ENCODE measurements at places on chromosomes 13 and 19.

DNA sequence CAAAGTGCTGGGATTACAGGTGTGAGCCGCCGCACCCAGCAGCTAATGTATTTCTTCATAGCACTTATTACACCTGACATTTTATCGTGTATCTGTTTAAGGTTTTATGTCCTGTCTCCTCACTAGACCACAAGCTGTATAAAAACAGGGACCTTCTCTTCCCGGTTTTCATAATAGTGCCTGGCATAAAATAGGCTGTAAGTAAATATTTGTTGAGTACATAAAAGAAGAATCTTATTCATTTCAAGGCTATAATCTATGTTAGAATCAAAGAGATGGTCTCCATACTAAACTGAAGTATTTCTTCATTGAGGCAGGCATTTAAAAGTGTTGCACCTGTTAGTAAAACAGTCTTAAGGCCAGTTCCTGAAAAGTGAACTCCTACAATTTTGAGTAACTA, 194.0 kb downstream of the SHISA2 start:
- no peak for DNase-seq

DNA sequence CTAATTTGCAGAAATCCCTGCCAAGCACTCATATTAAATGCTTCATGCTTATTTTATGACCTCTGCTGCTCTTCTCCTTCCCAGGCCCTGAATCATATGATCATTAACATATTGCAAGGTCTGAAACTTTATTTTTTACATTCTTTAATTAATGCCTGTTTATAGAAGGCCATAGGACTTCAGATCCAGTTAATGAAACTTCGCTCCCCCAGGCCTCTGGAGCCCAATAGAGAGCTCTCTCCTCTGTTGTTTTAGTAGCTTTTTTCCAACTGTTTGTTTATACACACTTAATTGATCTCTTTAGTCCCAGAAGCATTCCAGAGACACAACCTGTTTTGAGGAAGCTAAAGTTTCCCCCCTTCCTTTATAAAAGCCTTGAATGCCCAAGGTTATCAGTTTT, 68.3 kb downstream of the DACH1 start:
- DNase-seq, result no peak

DNA sequence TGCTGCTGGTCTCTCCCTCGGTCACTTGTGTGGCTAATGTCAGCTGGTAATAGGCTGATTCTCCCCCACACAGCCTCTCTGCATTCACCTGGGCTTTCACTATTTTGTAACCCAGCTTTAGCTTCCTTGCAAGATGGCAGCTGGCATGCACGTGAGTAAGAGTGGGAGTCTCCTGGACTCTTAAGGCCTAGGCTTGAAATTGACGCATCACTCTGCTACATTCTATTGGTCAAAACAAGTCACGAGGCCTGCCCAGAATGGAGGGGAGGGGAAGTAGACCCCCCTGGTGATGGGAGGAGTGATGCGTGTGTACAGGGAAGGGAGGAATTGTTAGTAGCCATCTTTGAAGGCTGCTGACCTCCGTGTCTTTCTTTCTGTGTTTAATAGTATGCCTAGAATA, 24.9 kb upstream of the PNMA8B start:
- no peak for DNase-seq

DNA sequence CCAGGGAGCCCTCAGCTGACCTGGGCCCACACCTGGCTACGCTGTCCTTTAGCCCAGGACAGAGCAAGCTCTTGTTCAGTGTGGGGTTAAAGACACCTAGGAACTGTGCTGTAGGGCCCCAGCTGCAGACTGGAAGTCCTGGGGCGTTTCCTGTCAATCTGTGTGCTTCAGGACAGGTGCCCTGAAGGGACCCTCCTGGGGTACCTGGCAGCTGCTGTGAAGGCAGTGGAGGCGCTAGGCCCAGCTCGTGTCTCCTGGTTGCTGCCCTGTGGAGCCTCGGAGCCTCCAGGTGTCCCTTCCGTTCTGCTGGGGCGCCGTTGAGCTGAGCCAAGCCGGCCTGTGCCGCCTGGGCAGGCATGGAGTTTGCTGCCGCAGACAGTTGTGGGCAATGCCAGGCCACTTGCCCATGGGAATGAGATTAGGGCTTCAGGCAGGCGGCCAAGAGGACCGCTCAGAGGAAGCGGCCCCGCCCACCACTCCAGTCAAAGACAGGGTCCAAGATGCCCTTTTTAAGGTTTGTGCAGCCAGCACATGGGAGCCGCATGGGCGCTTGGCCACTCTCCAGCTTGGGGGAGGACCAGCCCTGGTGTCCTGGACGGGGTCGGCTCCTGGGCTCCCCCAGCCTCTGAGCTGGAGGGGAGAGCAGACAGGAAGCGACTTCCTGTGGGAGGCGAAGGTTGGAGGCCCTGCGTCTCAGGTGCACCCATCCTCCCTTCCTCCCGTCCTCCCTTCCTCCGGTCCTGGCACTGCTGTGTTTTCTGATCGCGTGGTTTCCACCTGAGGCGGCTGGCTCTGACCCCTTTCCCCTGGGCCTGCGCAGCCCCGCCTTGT, 4.0 kb downstream of the PTBP1 start:
- DNase-seq, result peak; percentile 72

DNA sequence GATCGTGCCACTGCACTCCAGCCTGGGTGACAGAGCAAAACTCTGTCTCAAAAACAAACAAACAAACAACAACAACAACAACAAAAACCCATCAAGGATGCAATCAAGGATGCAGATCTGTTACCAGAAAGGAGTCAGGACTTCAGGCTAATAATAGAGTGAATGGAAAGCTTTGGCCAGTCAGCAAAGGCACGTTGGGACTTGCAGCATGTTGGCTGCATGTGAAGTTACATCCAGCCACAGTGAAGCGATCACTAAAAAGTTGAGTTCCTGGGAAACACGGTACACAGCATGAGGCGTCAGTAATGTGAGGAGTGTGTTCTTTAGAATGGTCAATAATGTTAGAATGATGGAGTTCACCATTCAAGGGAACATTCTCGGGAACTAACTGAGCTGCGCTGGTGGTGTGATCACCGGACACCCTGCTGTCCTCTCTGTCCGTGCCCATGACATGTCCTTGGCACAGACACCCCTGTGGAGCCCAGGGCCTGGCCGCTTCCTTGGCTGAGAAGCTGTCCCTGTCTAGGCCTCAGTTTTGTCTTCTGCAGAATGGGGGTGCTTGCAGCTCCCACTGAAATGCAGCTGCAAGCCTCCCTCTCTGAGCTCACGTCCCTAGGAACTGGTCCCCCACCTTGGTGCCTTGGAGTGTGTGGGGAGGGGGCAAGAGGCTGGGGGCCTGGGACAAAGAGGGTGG, 2.3 kb upstream of the LGALS7B start:
- DNase-seq, result no peak

DNA sequence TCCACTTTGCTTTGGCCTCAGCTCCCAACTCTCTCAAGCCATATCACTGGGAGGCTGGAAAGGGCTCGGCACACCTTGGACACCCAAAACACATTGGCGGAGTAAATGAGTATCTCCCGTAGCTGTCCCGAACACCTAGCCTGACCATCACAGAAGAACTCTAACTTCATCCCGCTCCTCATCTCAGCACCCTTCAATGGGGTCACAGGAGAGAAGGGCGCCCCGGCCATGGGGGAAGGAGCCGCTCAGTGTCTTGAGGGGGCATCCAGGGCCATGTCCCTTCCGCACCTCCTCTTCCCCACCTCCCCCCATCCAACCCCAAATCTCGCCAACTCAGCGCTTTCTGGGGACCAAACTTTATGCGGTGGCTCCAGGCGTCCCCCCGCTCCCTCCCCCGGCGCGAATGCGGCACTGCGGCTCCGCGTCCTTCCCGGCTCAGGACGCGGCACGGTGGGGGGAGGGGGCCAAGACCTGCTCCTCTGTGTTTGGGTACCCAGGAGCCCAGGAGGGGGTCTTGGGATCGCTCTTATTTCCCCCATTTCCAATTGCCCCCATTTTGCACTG, 3.0 kb downstream of the KCNC3 start:
- DNase-seq, result no peak

Measured in GM23248 (cell line).